Effector memory CD4-positive, alpha-beta T cell (primary cell): ENCODE measurements at places on chromosomes 2 and 18.

- DNase-seq: no peak
Measured at GRCh38 chr2:229947544-229947943, 25.2 kb downstream of the FBXO36 start.

DNA sequence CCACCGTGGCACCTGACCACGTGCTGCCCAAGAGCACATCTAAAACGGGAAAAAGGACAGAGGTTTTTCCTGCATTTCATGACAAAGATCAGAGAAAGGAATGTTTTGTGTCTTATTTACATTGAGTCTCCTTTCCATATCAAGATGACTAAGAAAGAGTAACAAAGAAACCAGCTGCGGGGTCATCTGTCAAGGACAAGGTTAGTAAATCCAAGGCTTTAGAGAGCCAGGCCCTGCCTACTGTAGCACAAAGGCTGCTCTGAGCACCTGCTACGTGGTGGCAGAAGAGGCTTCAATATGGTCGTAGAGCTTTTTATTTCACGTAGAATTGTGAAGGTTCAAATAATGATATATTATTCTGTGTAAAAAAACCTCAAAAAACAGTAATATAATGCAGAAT lies 51.0 kb downstream of the PRELID3A start:
- DNase-seq: no peak

- DNase-seq: no peak
Measured at GRCh38 chr18:67218556-67218955, 298.0 kb downstream of the DSEL start.

- DNase-seq: no peak
Measured at GRCh38 chr18:42636309-42636708, 479.2 kb downstream of the RIT2 start.
